Cardiac fibroblast (primary cell): ENCODE measurements at places on chromosomes 2 and 18.

DNA sequence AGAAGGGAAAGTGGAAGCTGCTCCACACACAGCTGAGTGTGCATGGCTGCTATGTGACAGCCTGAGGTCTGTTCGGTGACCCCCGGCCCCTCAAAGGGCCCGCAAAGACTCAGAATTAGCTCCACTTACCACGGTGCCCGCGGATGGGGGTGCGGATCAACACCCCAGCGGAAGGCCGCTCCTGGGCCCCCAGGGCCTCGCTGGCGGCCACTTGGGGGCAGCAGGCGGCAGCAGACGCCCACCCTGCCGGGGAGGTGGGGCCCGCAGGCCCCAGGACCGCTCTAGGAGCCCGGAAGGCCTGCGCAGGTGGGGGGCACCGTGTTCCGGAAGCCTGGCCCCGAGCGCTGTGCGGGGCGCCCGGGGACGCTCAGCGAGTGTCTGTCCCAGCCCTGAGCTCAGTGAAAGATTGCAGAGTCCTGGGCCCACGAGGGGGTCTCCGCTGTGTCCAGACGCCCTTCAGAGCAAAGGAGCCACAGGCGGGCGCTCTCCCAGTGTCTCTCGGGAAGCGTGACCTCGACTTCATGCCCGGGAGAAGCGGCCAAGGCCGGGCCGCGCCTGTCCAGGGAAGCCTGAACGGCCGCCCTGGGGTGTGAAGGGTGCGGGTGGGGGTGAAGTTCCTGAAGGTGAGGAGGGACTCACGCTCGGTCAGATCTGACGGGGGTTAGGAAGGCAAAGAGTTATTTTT is 118.7 kb downstream of the VAPA start:
- DNase-seq = no peak

GRCh38 chr2:9558948-9559381 is 3.3 kb upstream of the ADAM17 start:
- peak; percentile 94 for DNase-seq

- DNase-seq = no peak
Measured at GRCh38 chr18:26628017-26628416, 79.7 kb upstream of the KCTD1 start.

GRCh38 chr2:200177971-200178911 is 128.3 kb upstream of the SPATS2L start:
- DNase-seq = no peak

GRCh38 chr2:192877159-192877558 is 682.4 kb upstream of the TMEFF2 start:
- no peak for DNase-seq

GRCh38 chr2:64196963-64197362 is 52.7 kb upstream of the PELI1 start:
- no peak for DNase-seq

GRCh38 chr18:35406666-35407065 is 29.5 kb upstream of the ZNF396 start:
- DNase-seq = no peak

GRCh38 chr2:233938676-233939370 is 21.6 kb downstream of the TRPM8 start:
- DNase-seq = no peak

DNA sequence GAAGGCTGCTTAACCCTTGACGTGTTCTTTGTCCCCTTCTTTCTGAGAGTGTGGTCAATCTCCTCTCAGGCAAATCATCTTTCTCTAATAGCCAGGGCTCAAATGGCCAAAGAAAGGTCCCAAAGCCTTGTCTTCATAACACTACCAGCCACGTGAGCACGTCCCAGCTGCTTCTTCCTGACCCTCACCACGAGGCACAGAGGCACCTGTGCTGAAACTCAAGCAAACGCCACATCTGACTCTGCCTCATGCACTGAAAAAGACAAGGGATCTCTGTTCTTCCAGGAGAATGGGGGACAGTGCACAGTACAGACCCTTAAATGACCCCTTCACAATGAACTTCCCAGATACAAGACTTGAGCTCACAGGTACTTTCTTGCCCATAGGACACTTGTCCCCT is 31.8 kb downstream of the BCL11A start:
- no peak for DNase-seq

- no peak for DNase-seq
Measured at GRCh38 chr2:30932870-30933269, 125.6 kb upstream of the CAPN13 start.

GRCh38 chr2:227473806-227474205 is 1.9 kb downstream of the AGFG1 start:
- peak; percentile 34 for DNase-seq

DNA sequence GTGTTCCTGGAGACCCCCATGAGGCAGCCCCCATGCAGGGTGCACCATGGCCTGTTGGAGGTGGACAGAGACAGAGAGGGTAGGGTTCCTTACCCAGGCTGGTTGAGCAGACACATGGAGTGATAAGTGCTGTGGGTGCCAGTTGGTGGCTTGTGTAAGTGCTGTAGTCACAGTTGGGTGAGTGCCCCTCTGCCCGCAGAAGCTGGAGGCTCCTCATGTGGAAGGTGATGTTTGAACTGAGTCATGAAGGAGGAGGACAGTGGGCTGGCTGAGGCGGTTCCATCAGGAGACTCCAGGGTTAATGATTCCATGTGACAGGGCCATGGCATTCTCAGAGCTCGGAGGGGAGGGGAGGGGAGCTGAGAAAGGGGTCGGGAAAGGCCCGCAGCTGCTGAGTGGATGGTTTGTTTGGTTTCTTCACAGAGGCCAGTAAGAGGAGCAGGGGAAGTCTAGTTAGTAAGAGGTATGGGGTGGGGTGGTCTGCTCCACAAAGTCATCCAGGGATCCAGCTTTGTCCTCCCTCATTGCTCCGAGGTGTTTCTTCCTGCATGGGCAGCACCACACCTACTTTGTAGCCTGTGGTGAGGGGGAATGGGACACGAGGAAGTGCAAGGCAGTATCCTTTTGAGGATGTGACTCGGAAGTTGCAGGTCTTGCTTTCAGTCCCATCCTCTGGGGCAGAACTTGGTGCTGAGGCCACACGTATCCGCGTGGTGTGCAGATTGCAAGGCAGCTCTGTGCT is 13.6 kb downstream of the IMPA2 start:
- DNase-seq = no peak

DNA sequence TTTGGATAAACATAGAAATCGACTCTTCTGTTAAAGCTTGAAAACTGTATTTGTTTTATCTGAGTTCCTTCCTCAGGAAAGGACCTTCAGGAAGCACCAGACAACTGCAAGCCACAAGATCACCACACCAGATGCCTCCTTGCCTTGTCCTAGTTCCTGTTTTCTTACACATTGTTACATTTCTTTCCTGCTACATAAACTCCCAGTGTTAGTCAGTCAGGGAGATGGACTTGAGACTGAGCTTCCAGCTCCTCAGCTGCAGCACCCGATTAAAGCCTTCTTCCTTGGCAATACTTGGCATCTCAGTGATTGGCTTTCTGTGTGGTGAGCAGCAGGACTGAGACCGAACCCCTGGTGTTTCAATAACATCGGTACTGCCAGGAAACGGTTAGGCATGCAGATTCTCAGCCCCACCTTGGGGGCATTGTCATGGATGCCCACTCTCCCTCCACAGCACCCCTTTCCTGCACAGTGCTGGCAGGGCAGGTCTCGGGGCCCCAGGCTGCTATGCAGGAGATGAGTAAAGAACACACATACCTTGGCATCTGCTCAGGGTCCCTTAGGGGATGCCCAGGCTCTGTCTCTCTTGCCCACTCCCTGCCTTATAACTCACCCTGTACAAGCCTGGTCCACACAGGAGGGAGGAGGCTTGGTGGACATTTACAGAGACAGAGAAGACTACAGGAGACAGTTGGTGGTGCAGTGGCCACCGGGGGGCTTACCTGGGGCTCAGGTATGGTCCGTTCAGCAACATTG is 32.6 kb downstream of the ANKMY1 start:
- no peak for DNase-seq

GRCh38 chr2:26067980-26068507 is 34.2 kb downstream of the RAB10 start:
- no peak for DNase-seq

DNA sequence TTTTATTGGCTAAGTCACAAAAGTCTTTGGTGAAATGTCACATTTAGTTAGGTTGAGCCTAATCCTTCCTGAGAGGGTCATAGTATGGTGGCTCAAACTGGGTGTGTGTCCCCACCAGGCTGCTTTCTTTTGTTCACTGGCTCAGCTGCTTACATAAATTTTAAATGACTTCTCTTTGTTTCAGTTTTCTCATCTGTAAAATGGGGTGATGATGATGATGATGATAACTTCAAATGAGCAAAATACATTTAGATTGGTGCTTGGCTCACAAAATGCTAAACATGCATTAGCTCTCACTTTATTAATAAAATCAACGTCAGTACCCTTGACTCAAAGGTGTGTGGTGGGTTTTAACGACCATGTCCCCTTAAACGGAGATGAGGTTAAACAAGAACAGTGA is 7.2 kb upstream of the TAF1B start:
- no peak for DNase-seq

- DNase-seq = no peak
Measured at GRCh38 chr2:47373747-47374146, 29.2 kb upstream of the MSH2 start.

DNA sequence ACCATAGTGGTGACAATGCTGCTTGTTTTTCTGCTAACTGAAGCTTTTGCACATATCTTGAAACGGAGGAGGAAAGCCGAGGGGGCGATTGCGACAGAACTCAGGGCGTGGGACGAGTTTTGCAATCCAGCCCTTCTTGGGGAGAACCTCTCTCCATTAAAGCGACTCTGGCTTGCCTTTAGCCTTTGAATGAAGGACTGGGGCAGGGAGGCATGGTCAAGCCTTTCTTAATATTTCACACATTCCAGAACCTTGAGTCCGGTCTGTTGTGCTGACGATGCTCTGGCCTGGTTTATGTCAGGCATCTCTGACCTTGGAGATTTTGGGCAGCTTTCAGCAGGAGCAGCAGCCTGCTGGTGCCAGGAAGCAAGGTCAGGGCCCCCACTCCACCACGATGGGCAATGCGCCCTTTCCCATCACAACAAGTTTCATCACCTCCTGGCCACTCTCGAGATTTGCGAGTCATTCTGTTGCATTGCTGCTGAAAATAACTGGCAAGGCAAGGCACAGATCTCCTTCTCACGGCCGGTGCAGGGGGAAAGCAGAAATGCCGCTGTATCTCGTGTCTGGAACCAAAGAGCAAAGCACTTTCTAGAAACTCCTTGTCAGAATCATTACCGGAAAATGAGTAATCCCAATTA is 10.8 kb downstream of the EMILIN2 start:
- peak; percentile 100 for DNase-seq

- DNase-seq = no peak
Measured at GRCh38 chr2:181657379-181657778, 474 bp upstream of the CERKL start.

- DNase-seq = no peak
Measured at GRCh38 chr2:241519669-241520068, 11.3 kb upstream of the STK25 start.

DNA sequence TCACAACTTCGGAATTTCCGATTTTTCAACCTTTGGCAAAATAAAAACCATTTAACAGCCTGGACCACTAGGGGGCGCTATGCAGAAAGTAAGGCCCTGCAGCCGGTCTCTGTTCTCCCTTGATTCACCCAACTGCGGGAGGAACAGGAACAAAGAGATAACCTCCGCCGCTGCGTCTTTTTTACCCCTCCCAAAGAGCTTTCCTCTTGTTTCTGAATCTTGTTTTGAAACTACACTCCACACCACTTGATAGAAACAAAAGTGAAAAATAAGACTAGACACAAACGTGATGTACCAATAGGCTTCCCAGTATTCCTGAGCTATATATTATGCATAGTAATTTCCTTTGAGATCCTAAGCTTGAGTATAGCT is 231.2 kb downstream of the MYO3B start:
- peak; percentile 76 for DNase-seq

DNA sequence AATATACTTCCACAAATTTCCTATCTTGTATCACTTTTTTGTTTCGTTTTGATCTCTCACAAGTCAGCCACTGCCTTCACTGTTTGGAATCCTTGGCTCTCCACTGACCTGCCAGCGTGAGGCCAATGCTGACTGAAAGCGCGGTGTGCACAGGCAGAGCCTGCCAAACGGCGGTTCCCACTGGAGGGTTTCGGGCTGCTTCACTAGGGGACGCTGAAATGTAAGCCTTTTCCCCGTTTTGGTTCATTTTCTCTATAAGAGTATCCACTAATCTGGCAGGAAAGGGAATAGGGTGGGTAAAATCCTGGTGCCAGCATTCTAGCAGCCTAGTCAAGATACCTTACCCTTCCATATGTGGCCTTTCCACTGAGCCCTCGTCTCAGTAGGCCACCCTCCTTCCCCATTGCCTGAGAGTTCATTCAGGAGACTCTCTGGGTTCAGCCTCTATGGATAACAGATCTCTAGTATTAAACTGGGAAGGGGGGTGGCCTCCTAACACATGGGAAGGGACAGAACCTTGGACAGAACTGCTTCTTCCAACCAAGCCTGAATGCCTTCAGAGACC is 91.5 kb downstream of the DYM start:
- DNase-seq = no peak

- DNase-seq = no peak
Measured at GRCh38 chr2:72947952-72948830, 30.9 kb downstream of the EMX1 start.

GRCh38 chr18:31102941-31103340 is 720 bp upstream of the DSC2 start:
- no peak for DNase-seq

DNA sequence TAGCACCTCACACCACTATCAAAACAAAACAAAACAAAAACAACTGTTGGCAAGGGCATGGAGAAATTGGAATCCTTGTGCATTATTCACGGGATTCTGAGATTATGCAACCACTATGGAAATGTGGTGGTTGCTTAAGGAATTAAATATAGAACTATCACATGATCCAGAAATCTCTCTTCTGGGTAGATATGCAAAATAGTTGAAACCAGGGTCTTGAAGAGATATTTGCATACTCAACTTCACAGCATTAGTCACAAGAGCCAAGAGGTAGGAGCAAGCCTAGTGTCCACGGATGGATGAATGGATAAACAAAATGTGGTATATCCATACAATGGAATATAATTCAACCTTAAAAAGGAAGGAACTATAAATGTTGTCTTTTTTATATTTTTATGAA is 7.0 kb downstream of the TMEM131 start:
- DNase-seq = no peak

DNA sequence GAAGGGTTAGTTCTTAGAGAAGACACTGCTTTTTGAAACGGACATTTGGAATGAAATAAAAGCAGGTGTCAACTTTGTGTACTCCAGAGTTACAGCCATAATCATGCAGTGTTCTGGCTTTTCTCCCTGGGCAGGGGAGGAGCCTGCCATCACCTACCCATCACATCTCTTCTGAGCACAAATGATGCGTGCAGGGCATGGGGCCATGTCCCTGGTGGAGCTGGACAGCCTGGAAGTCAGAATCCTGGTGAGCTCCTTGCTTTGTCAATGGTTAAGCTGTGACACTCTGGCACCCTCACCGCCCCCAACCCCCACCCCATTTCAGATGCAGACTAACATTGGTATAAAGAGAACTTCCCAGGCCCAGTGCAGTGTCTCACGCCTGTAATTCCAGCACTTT is 53.1 kb downstream of the PDCL3 start:
- no peak for DNase-seq

DNA sequence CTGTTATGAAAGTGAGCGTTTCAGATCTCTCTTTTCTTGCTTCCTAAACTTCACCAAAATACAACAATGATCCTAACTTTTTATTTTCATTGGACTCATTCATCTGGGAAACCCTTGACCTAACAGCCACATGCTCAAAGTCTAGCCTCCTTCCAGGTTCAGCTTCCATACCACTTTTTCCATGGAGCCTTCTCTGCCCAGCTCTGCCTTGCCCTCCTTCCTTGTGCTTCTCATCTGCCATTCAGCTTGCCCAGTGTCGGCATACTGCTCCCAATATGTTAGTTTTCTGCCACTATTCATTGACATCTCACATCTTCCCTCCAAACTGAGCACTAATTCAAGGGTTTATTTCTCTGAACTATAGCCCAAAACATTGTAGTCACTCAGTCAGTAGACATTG is 214.7 kb downstream of the RAD51AP2 start:
- DNase-seq = peak; percentile 13
